RKO (cell line): ENCODE measurements at places on chromosomes 6 and 20.

DNA sequence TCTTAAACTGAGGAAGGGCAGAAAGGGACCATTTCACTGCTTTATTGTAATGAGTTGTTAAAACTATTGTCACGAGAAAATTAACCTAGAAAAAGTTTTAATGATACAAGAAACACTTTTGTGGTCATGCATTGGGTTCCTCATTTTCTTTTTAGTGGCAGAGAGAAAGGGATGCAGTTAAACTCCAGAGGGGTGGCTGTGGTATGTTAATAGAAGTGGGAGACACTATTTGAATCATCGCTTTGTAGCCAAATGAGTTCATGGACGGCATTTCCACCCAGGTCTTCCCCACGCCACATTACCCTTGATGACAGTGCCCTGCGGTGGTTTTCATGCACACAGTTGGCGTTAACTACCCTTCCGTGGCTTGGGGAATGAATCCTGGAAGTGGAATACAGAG, 235.6 kb downstream of the PLCB1 start:
- no peak for DNase-seq

- DNase-seq = no peak
Observed at GRCh38 chr6:118625833-118626232, 25.6 kb downstream of the CEP85L start.

DNA sequence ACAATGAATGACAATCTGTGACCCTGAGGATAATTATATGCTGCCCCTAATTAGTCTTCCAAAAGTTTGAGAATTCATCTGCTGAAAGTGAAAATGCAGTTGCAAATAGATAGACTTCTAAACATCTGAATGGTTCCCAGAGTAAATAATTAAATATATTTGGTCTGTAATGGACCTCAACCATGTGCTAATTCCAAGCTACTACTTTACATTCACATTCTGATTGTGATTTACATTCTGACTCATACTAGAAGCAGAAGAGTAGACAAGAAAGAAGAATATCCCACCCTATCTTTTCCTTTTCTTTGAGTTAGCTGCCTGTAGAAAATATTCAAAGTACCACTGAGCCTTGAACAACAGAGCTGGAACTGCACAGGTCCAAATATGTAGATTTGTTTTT, 80.8 kb downstream of the PTPRK start:
- no peak for DNase-seq

DNA sequence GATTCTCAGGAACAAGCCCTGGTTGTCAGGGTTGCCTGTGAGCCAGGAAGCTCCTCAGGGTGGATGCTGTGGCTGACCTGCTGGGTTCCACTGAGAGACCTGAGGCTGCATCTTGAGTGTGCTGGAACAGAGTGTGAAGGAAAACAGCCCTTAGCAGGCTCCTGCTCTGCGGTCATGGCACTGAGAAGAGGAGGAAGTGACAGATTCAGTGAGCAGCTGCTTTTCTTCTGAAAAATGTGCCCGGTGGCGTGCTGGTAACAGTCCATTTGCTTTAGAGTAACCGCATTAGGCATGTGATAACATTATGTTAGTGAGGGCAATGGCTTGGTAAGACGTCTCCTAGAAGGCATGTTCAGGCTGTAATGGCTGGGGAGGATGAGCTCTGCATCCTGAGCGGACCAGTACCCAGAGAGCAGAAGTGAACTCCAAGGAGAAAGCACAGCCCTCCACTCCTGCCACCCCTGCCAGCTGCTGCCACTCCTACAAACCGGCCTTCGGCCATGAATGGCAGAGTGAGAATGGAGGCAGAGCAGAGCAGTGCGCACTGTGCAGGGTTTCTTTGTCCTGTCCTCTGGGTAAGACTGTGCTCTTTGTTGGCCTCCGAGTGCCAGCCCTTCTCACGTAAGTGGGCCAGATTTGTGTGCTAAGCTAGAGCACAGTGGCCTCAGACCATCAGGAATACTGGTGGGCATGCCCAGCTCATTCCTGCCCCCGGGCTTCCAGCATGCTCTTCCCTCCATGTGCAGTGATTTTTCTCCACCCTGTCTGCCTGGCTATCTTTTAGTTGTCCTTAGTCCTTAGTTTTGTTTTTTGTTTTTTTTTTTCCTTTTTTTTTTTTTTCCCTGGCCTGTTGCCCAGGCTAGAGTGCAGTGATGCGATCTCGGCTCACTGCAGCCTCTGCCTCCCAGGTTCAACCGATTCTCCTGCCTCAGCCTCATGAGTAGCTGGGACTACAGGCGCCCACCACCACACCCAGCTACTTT, 98.1 kb upstream of the VSTM2L start:
- no peak for DNase-seq

DNA sequence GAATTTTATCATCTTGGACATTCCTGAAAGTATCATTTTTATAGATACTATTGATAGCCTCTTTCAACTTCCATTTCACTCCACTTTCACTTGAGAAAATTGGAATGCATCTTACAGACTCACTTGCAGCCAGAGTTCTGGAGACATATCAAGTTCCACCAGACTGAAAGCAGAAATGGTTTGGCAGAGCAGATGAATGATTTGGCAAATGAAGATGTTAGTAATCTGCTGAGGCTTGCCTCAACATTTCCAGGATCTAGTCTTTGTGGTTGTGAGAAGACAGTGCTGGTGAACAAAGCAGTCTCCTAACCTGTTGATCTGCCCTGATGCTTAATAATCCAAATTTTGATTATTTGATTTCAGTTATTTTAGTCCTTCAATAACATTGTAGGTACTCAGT, 202.6 kb downstream of the TRDN start:
- no peak for DNase-seq

- no peak for DNase-seq
Observed at GRCh38 chr6:41181566-41181965, 18.6 kb upstream of the TREM2 start.

- no peak for DNase-seq
Observed at GRCh38 chr6:13681305-13682061, 30.2 kb downstream of the RANBP9 start.

GRCh38 chr6:79841577-79842375, 105.6 kb downstream of the ELOVL4 start:
- DNase-seq = no peak

- no peak for DNase-seq
Observed at GRCh38 chr6:169783401-169783800, 32.0 kb downstream of the ERMARD start.

- DNase-seq = no peak
Observed at GRCh38 chr6:84645563-84646266, 118.7 kb downstream of the TBX18 start.

- no peak for DNase-seq
Observed at GRCh38 chr6:97644353-97644752, 361.3 kb upstream of the MMS22L start.

DNA sequence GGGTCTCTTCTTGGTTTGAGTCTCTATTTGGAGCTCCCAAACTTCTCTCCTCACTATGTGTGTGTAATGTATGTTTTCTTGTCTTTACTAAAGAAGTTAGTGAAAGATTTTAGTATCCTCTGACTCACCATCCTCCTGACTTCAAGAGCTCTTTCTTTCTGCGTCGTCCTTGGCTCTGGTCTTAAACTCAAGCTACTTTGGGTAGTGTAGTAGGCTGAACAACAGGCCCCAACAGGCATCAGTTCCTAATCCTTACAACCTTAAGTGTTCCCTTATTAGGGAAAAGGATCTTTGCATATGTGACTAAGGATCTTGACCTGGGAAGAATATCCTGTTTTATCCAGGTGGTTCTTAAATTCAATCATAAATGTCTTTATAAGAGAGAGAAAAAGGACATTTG, 810.2 kb downstream of the MAFB start:
- DNase-seq = no peak

DNA sequence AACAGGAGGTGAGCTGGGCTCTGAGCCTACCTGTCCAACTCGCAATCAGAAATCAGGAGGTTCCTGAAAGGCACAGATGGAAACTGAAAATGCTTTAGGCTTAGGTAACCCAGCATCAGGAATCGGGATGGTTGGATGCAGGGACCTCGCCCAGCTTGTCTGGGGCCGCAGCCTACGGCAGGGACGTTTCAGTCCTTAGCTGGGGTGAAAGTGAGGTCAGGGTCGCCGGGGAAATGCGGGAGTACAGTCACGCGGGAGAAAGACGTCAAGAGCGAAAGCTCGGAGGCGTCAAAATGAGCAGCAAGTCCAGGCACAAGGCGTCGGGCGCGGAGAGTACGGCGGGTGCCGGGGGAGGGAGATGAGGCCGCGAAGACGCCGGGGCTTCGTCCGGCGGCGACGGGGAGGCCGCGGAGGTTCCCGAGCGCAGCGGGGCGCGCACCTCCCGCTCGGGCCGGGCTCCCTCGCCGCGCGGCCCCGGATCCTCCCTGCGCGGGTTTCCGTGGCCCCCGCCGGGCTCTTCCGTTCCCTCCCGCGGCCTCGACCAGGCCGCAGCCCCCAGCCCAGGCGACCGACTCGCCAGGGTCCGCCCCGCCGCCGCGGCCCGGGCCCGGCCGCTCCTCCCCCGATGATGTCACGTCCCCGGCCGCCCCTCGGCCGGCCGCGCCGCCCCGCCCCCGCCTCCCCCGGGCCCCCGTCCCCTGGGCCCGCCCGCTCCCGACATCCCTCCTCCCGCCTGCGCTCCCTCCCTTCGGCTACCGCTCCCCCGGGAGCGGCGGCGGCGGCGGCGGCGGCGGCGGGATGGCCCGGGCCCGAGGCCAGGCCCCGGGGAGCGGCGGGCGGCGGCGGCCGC, at the start of gene EBF4:
EBF4 (plus strand) TSS at position 745 of the 850 bp plus-strand sequence. CDS start 866 bp downstream, outside the sequence.
- no peak for DNase-seq

DNA sequence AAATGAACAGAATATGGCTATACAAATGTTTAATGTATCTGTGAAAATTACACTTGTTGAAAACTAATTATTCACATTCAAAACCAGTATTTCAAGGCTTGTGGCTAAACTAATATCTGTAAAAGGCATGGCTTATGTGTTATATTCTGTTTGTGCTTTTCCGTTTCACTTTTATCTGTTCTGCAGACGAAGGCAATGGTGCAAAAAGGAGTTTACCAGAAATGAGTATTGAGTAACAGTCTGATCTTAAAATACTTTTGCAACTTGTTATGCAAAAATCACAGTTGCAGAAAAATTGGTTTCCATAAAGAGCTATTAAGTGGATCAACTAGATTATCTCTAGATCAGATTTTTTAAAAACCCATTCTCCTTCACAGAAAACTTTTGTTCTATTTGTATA, 9.4 kb upstream of the STX11 start:
- DNase-seq = no peak

DNA sequence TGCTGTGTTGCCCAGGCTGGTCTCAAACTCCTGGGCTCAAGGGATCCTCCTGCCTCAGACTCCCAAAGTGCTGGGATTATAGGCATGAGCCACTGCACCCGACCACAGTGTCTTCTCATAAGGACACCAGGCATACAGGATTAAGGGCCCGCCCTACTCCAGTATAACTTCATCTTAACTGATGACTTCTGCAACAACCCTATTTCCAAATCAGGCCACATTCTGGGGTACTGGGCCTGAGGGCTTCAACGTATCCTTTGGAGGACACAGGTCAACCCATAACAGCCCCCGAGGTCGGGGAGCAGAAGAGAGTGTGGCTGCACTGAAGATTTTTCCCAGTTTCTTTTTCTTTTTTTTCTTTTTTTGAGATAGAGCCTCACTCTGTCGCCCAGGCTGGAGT, 39.7 kb downstream of the SUN5 start:
- no peak for DNase-seq

GRCh38 chr6:7730784-7731227, 4.9 kb downstream of the BMP6 start:
- DNase-seq = peak; percentile 99

DNA sequence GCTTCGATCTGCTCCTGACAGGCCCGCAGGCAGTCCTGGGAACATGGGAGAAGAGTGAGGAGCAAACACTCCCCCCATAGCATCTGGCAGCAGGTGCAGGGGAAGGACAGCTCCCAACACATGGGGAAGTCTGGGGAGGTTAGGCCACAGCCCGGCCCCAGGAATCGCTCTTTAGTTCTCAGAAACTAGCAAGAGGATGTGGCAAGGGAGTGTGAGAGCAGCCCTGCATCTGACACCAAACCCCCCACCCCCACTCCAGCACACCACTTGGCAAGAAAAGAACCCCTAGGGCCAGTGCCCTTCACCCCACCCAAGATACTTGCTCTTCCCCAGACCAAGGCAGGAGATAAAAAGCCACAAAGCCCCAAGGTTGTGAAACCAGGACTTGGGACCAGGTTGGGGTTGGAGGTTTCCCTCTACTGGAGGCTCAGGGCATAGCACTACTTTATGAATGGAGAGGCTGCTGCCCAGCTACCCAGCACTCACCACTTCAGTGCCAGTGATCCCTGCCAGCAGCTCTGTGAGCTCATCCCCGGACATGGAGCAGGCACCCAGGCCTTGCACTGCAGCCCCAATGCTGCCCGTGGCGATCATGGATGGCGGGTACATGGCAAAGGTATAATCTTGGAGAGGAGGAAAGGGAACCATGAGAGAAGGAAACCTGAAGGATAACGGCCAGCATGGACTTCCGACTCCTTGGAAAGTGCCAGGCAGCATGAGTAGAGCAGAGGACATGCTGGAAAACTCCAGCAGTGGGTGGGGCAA, 5.4 kb downstream of the CCND3 start:
- DNase-seq = peak; percentile 88

- peak; percentile 74 for DNase-seq
Observed at GRCh38 chr6:170459451-170459850, 93.7 kb downstream of the PSMB1 start.

GRCh38 chr6:97282238-97282725, 734 bp downstream of the MMS22L start:
- peak; percentile 43 for DNase-seq

GRCh38 chr6:130959951-130960350, 103.1 kb downstream of the EPB41L2 start:
- no peak for DNase-seq

GRCh38 chr6:143498428-143498827, 13.1 kb downstream of the FUCA2 start:
- no peak for DNase-seq

DNA sequence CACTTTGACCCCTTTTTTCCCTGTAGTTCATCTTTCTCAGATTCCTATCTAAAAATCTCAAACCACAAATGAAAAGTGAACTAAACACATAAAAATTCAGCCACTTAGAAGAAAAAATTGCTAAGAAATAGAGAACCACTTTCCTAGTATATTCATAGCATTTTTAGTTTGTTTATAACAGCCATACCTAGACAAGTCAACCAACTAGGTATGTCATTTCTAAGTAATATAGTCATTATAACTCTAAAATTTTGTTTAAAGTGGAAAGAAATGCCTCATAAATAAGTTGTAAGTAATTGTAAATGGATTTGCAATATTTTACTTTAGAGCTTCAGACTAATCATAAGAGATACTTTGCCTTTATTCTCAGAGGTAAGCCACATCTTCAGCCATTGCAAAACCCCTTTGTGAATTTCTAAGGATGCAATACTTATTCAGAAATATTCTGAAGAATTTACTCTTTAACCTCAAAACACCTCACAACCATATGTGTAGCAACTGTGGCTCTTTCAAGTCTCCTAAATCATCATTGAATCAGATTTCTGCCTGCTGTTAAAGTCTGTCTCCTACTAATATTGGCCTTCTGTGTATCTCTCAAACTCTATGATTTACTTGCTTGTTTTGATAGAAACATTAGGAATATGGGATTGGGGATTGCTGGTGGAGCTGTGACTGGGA, 6.9 kb upstream of the SUMO4 start:
- no peak for DNase-seq

- DNase-seq = no peak
Observed at GRCh38 chr20:8116067-8116811, 15.8 kb upstream of the PLCB1 start.

GRCh38 chr6:44787254-44787834, 399.8 kb downstream of the CDC5L start:
- DNase-seq = no peak

- no peak for DNase-seq
Observed at GRCh38 chr6:37946057-37946456, 126.5 kb downstream of the ZFAND3 start.

GRCh38 chr6:79470728-79471127, 66.5 kb downstream of the LCA5 start:
- no peak for DNase-seq
